BJ (cell line): ENCODE measurements at places on chromosomes 12 and 14.

DNA sequence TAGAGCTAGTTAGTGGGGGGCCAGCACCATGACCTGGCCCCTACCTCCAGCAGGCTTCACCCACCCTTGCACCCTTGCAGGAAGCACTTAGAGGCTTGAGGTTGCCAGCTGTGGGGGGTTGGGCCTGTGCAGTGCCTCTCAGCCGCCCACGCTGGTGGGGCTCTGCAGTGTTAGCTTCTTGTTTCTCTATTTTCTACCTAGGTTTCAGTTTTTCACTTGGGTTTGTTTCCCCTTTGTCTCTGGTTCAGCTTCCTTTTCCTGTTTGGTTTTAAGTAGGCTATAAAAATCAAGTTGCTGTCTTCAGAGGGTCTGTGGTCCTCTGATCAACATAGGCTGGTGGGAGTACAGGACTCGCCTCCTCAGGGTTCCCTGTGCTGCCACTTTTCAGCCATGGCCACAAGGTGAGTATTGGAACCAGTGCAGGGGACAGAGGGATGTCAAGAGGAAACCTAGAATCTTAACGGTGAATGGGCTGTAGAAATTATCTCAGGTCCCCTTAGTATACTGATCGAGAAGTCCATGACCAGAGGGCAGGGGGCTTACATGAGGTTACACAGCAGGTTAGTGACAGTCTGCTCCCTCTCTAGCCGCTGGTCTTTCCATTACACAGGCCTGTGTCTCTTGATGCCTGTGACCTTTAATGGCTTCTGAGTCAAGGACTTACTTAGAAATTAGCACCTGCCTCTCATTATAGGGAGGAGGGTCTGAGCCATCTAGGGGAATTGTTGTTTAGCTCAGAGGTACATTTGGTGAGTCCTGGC is at the start of gene EVL:
Gene EVL, plus strand, starts transcription at position 312 of the 761 bp plus-strand sequence. Its CDS starts 79 bp downstream, at position 391.
- no peak for DNase-seq

DNA sequence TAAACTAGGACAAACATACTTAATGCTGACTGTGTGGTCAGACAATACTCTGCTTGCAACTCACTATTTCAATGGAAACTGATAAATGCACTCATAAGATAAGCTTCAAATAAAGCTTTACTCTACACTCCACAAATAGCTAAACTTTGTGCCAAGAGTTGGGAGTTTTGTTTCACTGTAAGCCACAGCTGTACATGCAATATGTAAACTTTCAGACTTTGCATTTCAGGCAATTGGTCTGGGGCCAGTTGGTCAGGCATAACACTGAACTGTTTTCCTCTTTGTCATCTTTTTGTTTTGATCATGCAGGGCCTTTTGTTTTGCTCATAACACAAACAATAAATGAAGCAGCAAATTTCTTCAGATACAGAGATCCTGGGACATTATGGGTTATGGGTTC is 426.2 kb downstream of the IPO8 start:
- no peak for DNase-seq

DNA sequence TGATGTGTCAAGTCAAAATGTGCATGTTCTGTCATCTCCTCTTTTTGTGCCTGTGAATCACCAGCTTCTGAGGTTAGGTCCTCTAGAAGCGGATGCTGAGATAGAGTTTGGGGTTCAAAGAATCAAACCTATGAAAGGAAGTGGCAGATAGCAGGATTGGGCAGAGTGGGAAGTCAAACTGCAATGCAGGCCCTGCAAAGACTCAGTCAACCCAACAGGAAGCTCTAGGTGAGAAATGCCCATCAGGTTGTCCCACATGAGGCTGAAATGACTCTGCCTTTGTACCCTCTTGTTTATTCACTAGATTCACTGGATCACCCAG is 4.5 kb upstream of the MIA2 start:
- no peak for DNase-seq

DNA sequence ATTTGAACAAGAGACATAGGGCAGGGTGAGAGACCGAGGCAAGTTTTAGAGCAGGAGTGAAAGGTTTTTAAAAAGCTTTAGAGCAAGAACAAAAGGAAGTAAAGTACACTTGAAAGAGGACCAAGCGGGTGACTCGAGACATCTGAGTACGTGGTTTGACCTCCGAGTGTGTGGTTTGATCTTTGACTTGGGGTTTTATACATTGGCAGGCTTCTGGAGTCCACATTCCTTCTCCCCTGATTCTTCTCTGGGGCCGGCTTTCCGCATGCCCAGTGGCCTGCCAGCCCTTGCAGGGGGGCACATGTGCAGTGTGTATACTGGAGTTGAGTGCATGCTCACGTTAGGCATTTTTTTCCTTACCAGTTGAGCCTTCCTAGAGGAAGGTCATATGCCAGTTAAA is 96.3 kb downstream of the SLC15A4 start:
- no peak for DNase-seq

GRCh38 chr14:86802726-86803125 is 1190.3 kb downstream of the GALC start:
- no peak for DNase-seq

GRCh38 chr14:61179061-61179690 is 102.0 kb downstream of the TMEM30B start:
- DNase-seq, result no peak

DNA sequence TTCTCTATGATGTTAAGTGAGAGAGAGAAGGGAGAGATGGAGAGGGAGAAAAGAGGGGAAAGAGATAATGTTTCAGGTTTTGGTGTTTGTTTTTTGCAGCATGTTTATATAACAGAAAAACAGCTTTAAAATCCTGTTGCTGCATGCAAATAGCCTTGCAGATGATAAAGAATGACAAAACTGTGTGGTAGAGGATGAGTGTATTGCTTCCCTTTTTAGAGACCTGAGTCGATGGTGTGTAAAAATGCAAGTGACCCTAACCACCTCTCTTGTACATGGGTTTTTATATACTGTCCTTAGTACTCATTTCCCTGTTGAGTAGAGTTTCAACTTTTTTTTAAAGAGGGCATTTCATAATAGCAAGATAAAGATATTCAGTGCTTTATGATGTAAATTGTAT is 249.1 kb downstream of the AKAP6 start:
- no peak for DNase-seq

DNA sequence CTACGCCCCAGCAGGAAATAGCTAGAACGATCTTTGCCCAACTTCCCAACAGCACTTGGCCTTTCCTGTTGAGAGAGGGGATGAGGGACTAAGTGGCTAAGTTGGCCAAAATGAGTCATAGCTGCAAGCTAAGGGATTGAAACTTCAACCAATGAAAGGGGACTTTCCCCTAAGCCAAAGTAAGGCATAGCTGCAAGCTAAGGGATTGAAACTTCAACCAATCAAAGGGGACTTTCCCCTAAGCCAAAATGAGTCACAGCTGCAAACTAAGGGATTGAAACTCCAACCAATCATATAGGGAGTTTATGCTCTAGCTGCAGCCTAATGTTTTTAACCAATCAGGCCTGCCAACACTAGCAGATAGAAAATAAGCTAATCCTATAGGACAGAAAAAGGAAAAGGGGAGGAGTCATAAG is 100.5 kb upstream of the SSTR1 start:
- DNase-seq, result no peak

GRCh38 chr14:96104469-96105057 is 65.4 kb downstream of the C14orf132 start:
- DNase-seq, result peak; percentile 98

GRCh38 chr12:8969861-8970411 is 19.4 kb upstream of the KLRG1 start:
- no peak for DNase-seq

DNA sequence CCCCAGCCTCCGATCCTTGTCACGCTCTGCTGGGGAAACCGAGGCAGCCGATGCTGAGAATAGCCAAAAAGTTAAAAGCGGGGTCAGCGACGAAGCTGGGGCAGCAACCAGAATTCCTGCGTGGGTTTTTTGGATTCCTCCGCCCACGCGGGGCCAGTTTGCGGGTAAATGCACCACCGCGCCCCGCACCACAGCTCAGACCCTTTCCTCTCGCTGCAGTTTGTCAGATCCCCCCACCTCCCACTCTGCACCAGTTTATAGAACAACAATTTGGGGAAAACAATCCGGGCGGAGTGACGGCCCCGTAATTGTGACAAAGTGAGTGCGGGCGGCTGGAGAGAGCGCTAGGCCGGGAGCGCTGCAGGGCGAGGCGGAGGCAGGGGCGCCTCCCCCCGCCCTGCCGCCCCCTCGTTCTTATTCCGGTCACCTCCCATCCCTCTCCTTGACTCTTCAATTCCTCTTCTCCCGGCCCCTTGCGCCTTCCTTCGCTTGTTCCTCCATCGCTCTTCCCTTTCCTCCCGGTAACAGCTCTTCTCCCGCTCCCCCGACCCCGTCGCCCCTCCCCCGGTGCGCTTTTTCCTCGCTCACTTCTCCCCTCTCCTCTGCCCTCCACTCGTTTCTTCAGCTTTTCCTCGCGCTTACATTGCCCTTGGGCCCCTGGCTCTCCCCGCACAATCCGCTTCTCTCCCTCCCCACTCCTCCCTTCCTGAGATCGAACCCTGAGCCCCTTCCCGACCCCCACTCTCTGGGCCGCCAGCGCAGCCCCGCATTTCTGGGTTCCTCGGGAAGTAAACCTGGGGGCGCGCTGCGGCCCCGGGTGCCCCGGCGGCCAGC is 646 bp upstream of the DNAJC22 start:
- DNase-seq, result no peak

DNA sequence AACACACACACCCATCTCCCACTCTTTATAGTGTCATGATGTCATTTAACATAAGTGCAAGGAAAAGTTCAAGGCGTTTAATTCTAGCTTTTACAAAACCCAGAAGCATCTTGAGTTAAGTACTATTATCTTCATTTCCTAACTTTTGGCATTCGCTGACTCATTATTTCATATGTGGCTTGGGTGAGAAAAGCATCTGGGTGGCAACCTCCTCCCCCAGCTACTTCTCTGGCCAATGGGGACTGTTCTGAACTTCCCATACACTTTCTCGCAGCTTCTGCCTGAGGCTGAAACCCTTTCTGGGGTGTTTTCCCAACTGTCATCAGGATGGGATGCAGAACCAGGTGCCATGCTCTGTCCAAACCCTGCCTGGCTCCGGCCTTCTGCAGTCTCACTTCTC is 2.8 kb upstream of the MARK3 start:
- no peak for DNase-seq

DNA sequence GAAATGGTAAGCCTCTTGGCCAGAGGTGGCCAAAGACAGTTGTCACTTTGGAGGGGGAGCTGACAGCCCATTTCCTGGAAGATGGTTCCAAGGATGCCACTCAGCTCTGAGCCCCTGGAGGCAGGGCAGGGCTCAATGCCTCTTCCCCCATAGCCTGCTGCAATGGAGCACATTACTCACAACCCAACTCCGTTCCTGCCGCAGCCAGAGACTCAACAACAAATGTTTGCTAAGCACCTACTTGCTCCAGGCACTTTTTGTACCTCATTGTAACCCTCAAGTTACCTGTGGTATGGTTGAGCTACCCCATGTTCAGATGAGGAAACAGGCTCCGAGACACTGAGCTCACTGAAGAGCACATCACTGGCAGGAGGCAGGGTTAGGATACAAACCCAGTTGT is 19.5 kb downstream of the IRF2BPL start:
- DNase-seq, result no peak

GRCh38 chr12:99553461-99553860 is 94.1 kb upstream of the GARIN6 start:
- DNase-seq, result no peak

- no peak for DNase-seq
Observed at GRCh38 chr14:65989981-65990380, 496.2 kb upstream of the CCDC196 start.

- no peak for DNase-seq
Observed at GRCh38 chr14:51719955-51720354, 68.2 kb downstream of the FRMD6 start.

DNA sequence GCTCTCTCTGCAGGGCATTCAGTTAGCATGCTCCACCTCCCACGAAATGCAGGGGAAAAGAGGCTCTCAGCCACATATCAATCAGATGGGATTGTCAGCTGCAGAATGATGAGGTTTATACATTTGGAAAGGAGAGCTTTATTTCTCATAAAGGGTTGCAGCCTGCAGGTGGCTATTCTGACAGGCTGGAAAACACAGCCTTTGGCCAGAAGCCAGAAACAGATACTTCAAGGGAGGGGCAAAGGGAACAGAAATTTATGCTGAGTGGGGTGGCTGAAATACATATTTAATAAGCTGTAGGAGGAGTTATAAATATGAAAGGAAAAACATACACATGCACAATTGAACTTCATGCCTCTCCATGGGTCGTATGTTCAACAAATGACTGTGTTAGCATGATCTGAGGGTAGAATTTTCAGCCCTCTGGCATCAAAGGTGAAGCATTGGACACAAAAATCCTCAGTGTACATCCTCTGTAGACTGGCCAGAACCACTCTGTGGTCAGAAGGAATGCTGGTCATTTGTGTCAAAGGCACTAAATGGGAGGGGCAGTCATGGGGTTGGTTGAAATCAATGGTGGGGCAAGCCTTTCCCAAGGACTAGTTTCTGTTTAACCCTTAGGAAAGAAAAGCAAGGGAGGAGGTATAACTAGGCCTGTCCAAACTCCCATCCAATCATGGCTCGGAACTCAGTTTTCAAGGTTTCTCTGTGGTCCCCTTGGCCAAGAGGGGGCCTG is 62.4 kb downstream of the TMX1 start:
- no peak for DNase-seq

- DNase-seq, result no peak
Observed at GRCh38 chr14:21999402-21999801, 325.8 kb upstream of the OR4E1 start.

GRCh38 chr12:31324116-31324844 is 1.7 kb downstream of the SINHCAF start:
- DNase-seq, result no peak

DNA sequence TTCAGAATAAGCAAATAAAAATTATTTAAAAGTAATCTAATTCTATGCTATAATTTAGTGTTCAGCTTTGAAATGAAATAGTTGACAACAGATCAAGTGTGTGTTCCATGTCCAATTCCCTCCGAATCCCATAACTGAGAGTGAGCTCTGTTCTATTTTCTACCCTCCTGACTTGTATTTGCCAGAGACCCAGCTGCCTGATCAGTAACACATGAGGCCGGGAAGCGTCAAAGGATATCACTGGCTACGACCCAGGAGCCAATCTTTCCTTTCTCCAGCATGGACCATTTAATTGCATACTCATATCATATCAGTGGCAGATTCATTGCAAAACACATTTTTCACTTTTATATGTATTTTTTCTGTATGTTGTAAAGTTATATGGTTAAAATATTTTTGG is 108.8 kb upstream of the TSPAN8 start:
- DNase-seq, result no peak

DNA sequence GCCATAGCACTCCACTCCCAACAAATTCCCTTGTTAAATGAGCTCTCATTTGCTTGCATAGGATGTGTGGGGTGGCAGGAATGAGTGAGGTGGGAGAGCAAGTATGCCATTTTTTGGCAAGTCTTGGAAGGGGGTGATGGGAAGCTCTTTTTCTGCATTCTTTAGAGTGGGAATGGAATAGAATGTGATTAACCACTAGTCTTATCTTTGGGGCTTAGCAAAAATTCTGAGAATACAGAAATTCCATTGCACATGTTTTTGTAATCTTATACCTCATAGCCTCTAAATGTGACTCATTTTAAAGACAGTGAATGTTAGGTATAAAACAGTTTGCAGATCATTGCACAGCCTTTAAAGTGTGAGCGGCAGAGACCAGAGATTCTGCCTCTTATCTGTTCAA is 28.4 kb upstream of the NEDD1 start:
- peak; percentile 61 for DNase-seq
